Stimulated activated CD4-positive, alpha-beta T cell treated with anti-CD3 and anti-CD28 coated beads, Interleukin-1b, Interleukin-23, amount 100 ng/mL, for 24 hours (primary cell): ENCODE measurements at places on chromosomes 3 and 15.

DNA sequence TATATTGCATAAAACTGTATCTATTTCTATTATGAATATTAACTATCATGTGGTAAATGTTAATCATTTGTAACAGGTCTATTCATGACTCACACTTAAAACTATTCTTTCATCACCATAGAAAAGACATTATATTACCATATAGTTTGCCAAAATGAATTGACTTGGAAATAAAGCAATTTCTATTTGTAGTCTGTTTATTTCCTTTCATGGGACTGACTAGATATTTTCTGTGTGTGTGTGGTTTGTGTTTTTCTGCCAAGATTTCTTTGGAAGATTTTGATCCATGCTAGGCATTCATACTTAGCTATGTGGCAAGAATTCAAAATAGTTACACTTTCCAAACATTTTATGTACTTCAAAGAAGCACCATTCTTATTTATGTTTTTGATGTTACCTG is 522.5 kb upstream of the AGTR1 start:
- no peak for DNase-seq

GRCh38 chr15:70299931-70300869 is 202.5 kb upstream of the TLE3 start:
- DNase-seq = peak; percentile 47

DNA sequence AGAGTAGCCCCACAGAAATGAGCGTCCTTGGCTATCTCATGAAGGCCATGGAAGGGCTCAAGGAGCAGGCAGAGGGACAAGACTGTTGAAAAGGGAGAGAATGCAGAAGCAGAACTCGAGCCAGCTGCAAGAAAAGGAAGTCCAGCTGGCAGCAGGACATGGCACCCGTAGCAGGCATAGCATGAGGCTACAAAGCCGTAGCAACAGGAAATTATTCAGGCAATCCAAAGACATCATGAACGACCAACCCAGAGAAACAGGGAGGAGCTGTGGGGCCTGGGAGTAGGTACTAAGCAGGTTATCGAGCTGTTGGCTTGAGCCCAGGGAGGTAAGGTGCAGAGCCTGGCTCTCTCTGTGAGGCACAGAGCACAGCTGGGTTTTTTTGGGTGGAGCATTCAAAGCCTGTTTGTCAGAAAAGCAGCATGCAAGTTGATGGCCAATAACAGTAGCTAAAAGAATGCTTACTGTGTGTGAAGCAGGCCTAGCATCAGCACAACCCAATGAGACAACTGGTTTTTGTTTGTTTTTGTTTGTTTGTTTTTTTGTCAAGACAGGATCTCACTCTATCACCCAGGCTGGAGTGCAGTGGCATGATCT is 144.0 kb upstream of the SMAD3 start:
- no peak for DNase-seq

GRCh38 chr3:128170866-128171516 is 17.7 kb downstream of the EEFSEC start:
- no peak for DNase-seq
